Mesenteric fat pad (tissue), 1 donor: ENCODE measurements at places on chromosomes 6 and 20. TPM values are rescaled to one million over a fixed set of nuclear protein-coding genes. Genes with fewer than 3 reads are reported as not detected.

DOK5 gene
- total RNA-seq: 4.6 TPM

AKAP12 gene
- total RNA-seq: 223 TPM

ARHGAP40 gene
- total RNA-seq: not detected

DNA sequence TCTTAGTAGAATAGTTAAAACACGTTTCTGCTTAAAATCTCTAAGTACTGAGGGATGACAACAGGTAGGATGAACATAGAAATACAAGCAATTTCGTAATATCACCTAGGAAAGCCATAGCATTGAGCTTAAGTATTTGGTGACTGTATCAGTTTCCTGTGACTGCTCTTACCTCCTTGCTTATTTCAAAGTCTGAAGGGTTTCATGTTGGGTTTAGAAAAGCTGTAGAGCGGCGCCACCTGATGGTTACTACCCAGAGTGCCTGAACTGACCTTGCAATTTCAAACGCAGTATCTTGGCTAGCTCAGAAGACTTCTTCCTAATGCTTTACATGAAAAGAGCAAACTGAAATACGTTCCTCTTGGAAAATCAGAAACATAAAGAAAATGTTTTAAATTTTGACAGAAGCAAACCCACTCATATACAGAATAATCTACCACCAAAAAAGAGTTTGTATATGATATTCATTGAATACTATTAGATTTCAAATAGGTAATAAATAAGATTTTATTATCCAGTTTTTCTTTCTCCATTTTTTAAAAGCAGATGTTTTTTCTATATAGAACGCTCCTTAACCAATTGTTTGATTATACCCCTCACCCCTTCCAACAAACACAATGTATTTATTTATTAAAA lies 82.3 kb upstream of the RIPOR2 start:
- no peak for DNase-seq

DNA sequence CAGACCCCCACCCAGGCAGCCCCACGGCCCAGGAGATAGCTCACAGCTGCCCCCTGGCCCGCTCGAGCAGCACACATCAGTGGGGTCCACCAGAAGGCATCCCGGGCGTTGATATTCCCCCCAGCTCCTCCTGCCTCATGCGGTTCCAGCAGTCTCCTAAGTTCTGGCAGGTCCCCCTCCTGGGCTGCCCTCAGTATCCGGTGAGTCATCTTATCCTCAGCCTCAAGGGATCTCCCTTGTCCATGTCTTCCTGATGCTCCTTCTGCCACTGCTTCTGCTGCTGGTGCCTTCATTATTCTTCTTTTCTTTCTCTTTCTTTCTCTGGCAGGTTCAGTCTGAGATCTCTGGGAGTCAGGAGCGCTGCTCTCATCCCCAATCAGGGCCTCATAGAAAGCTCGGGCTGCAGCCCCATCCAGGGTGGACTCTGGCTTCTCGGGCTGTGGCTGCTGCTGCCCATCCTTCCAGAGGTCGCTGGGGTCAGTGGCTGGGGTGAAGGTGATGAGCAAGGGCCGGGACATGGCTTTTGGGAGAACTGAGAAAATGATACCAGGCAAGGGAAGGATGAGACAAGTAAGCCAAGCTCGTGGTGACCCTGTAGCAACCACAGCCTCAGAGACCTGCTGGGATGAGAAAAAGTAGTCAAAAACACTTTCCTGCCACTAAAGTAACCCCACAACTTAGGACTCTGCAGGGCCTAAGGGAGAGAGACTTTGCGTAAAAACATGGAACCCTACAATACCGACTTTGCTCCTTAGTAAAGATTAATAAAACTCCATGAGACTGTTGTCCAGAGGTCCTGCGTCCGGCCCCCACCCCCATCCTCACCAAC lies 622 bp downstream of the GPANK1 start:
- DNase-seq: no peak

GRCh38 chr20:4252005-4252404 lies 236.6 kb upstream of the RNF24 start:
- no peak for DNase-seq

- DNase-seq: no peak
Measured at GRCh38 chr6:53309901-53310300, 38.8 kb downstream of the ELOVL5 start.

- DNase-seq: no peak
Measured at GRCh38 chr20:62819494-62820174, 2.8 kb downstream of the COL9A3 start.

- no peak for DNase-seq
Measured at GRCh38 chr6:70738028-70738427, 70.3 kb downstream of the SMAP1 start.

DNA sequence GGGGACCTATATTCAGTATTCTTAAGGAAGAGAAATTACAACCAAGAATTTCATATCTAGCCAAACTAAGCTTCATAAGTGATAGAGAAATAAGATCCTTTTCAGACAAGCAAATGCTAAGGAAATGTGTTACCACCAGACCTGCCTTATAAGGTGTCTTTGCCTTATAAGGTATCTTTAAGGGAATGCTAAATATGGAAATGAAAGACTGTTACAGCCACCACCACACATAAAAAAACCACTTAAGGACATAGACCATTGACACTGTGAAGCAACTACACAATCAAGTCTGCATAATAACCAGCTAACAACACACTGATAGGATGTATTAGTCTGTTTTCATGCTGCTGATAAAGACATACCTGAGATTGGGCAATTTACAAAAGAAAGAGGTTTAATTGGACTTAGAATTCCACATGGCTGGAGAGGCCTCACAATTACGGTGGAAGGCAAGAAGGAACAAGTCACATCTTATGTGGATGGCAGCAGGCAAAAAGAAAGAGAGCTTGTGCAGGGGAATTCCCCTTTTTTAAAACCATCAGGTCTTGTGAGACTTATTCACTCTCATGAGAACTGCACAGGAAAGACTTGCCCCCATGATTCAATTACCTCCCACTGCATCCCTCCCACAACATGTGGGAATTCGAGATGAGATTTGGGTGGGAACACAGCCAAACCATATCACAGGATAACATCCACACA lies 119.2 kb upstream of the LAMA2 start:
- no peak for DNase-seq
